GM06990 (cell line): ENCODE measurements at places on chromosomes 7 and 10.
A peak's percentile ranks its signal among the peaks of the same experiment; 100 is the strongest.

DNA sequence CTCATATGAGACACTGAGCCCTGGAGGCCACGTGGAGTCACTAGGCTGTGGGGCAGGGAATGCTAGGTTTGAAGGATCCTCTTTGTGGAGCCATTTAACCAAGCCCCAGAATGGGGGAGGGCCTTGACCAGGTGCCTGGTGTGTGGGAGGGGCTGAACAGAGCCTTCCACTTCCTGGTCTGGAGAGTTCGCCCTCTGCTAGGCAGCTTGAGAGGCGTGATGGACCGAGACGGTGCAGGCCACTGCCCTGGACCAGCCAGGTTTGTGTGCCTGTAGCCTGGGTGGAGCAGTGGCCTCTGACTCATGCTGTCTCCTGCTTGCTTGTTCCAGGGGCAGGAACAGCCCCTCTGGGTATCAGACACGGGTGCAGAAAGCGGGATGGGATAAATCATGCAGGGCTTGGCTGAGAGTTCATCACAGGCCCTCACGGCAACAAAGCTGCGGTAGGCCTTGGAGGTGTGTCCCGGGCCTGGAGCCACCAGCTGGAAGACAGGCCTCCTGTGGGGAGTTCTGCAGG, 27.4 kb downstream of the ADAMTS14 start:
- DNase-seq, result no peak

DNA sequence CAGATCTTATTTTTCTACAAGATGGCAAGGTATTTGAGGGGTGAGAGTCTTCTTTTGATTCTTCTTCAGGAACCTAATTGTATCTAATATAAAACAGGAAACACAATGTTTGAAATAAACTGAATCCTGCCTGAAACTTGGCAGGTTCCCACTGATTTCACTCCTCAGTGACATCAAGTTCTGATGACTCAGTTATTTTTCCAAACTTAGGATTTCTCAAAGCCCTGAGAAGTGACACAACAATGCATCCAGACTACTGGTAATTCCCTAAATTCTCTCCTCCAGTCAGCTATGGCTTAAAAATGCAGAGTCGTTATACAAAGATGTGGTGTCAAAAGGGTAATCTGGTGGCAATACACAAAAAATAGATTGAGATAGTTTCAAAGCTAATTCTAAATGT, 80.9 kb downstream of the ABLIM1 start:
- no peak for DNase-seq

DNA sequence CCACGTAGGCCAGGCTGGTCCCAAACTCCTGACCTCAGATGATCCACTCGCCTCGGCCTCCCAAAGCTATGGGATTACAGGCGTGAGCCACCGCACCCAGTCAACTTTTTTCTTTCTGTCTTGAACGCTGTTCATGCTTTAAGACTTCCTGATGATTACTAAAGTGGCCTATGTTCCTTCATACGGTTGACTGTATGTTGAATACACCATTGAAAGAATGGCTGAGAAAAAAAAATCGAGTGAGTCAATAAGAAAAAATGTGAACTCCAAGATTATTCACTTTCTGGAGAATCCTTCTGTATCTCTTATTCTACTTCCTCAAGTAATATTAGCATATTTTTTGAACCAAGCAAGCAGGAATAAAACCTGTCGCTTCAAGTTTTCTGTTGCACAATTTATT, 955.0 kb downstream of the GATA3 start:
- no peak for DNase-seq

DNA sequence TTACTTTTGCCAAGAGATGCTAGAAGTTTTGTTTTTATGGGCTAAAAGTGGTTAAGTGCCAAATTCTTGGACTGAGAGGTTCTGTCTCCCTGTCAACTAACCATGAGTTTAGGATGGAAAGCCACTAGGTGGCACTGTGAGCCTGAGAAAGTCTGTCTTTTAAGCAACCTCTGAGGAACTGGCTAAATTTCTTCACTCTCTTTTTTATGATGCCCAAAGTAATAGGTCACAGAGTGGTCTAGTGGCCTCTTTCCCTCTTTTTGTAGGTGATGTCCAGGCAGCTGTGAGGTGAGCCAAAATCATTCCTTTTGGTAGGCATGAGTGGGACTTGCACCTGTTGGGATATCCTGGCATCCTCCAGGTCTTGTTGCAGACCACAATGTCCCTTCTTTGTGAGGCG, 56.8 kb downstream of the SND1 start:
- no peak for DNase-seq

DNA sequence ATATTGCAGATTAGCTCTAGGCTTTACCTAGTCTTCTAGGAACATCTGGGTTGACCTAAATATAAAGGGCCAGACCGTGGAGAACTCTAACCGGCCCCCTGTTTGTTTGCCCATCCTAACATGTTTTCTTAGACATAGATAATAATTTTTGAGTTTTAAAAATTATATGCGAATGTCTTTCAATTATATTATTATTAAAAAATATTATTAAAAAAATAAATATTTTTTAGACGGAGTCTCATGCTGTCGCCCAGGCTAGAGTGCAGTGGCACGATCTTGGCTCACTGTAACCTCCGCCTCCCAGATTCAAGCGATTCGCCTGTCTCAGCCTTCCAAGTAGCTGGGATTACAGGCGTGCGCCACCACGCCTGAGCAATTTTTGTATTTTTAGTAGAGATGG, 318.5 kb downstream of the INHBA start:
- DNase-seq, result no peak

DNA sequence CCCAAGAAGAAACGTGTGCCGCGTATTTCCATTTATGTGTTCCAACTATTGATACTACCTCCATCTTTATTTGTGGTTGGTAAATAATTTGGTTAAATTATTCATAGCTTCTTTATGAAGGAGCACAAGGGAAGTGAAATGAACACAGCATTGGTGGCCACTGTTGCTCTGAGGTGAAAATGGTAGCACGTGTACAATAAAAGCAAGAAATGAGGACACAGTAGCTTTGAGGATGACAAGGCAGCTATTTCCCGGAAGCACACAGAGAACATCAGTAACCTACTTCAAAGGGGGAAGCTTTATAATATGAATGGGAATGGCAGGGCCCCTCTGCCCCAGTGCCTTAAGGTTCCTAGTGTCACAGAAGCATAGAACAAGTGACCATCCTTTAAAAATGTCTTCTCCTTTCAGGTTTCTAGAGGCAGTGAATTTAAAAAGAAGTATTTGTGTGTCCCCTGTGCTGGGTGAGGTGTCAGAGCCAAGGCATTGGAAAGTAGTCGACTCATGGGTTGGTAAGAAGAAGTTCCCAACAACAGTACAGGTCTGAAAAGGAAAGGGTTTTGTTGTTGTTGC, 78.8 kb downstream of the SGMS1 start:
- no peak for DNase-seq

DNA sequence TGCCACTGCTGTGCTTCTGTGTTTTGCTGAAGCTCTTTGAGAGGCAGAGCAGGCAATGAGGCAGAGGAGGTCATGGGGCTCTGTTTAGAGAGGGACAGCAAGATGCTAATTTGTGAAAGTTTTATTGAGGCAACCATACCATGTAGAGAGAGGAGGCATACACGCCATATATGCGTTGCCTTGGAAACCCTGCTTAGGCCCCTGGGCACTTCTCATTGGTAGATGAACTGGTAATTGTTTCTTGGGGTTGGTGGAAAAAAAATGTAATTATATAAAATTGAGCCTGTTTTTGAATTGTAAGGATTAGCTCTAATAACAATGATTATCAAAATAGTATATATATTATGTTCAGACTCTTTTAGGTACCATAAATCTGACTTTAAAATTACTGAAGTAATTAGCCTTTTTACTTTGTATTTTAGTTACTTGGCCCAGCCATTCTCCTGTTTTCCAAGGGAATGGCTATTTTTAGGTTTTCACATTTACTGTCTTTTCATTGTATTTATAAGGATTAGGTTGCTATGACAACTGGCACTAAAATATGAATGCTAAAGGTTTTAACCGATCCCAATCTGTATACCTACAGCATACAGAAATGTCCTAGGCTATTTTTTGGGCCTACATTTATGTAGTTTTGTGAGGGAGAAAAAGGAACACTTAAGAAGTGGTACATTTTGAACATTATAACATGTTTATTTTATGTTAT, 52.4 kb downstream of the BZW2 start:
- no peak for DNase-seq

- no peak for DNase-seq
Measured at GRCh38 chr10:132503581-132504421, 33.8 kb upstream of the INPP5A start.

GRCh38 chr10:12193193-12193592, 2.5 kb downstream of the NUDT5 start:
- no peak for DNase-seq

DNA sequence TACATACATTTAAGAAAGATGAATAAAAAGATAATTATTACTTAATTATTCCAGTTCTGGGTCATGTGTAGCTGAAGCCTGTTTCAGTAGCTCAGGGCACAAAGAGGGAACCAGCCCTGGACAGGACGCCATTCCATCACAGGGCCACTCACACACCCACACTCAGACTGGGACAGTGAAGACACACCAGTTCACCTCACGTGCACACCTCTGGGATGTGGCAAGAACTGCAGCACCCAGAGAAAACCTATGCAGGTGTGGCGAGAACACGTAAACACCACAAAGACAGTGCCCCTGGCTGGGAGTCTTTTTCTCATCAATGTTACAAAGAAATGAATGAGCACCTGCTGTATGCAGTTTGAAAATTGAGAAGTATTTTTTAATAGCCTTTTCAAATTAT, 1.6 kb upstream of the IDI1 start:
- DNase-seq, result peak; percentile 25

- DNase-seq, result no peak
Measured at GRCh38 chr10:93081834-93082233, 8.1 kb downstream of the CYP26A1 start.

DNA sequence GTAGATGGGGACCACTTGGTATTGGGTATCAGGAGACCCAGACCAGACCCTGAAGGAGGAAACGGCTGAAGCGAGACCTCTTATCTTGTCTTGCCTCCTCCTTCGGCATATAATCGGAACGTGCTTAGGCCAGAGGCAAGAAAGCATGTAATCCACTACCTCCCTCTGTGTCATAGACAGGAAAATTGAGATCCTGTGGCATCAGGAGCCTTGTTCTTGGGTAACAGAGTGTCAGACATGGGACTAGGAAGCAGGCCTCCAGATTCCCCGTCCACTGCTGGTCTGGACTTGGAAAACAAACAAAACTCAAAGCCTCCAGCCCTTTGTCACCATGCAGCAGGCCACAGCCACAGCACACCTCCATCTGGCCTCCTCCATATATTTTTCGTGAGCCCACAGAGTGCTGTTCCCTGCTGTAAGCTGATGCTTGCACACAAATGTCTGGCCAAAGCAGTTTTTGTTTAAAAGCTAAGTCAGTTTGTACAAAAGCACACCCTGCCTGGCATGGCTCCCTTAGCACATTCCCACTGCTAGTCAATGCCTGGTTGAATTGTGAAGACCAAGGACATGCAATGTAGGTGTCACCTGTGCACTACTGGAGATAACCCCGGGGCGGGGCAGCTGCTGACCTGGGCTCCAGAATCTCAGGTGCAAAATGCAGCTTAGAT, 510.9 kb downstream of the RPS24 start:
- no peak for DNase-seq

DNA sequence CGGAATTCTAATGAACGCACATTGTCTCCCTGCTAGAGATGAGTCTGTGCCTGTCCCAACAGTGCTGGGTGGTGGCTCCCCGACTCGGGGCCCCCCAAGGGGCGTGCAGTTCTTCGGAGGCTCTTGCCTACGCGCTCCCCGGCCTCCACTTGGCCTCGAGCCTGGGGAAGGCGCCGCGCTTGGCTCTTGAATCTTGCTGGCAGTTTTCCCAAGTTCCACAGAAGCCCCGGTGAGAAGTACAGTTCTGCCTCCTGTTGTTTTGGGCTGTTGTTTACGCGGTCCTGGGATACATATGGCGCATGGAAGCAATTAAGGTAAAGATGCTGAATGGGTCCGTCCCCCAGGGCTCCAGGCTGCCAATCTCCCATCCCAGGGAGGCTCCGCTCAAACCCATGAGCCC, 32.6 kb upstream of the UNCX start:
- DNase-seq, result no peak

- DNase-seq, result no peak
Measured at GRCh38 chr7:129707910-129708499, 96.5 kb downstream of the NRF1 start.

- DNase-seq, result no peak
Measured at GRCh38 chr7:13279854-13280435, 592.5 kb downstream of the ARL4A start.

DNA sequence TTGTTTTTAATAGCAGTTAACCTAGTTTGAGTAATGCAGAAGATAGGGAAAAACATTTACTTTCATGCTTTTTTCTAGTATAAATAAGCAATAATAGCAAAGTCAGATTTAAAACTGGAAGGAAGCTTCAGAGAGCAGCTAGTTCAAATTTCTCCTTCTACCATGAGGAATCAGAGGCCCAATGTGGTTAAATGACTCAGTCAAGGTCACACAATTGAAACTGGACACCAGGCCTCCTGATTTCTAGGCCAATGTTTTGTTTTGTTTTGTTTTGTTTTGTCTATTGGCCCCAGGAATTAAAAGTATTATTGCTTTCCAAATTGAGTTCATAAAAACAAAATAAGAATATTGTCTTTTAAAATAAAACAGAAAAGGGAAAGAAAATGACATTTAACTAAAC, 122.3 kb downstream of the TRIL start:
- DNase-seq, result no peak

DNA sequence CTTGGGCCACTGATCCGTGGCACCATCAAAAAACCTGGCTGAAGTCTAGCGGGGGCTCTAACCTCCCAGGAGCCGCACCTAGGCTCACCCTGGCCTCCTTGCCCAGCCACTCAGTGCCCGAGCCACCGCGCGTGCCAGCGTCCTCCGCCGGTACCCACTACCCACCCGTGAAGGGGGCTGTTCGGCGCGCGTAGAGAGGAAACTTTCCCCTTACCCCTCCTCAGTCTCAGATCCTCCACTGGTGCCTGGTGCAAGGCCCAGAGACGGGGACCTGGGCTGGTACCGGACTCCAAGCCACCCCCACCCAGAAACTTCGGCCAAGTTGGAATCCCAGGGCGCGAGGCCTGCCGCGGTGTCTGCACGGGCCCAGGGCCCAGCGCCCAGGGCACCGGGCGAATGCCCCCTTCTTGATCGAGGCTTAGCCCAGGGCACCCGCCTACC, 3.5 kb upstream of the EBF3 start:
- no peak for DNase-seq

- DNase-seq, result no peak
Measured at GRCh38 chr10:5589661-5590511, 65.1 kb downstream of the CALML3 start.

- DNase-seq, result no peak
Measured at GRCh38 chr10:104041891-104042535, 43.7 kb downstream of the COL17A1 start.

- no peak for DNase-seq
Measured at GRCh38 chr10:113045147-113046055, 95.4 kb downstream of the TCF7L2 start.

DNA sequence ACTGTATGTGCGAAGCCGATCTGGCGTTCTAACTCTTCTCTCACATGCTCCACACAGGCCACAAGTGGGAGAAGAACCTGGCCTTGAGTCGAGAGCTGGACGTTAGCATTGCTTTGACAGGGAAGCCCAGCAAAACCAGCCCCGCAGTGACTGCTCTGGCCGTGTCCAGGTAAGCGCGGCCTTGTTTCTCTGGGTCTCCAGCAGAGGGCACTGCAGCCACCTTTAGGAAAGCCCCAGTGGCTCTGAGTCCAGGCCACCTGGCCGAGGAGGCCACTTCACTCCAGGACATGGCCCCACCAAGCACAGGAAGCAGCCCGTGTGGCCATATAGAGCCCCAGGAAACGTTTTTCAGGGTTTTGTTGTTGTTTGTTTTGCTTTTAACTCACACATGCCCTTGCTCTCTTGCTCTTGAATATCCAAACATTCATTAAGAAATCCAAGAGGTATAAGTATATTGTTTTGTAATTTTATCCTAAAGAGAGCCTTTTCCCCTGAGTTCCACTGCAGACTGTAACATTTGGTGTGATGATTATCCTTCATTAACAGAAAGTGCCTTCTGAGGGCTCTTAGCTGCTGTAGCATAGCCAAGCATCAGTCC, 41.8 kb upstream of the LRRC18 start:
- peak; percentile 31 for DNase-seq
